ENCODE measurements at places on chromosomes 6 and 20.

- DNase-seq = no peak
Measured at GRCh38 chr20:55153001-55153645, 677.7 kb downstream of the DOK5 start.

GRCh38 chr6:84853901-84854300 lies 89.5 kb upstream of the TBX18 start:
- no peak for DNase-seq

DNA sequence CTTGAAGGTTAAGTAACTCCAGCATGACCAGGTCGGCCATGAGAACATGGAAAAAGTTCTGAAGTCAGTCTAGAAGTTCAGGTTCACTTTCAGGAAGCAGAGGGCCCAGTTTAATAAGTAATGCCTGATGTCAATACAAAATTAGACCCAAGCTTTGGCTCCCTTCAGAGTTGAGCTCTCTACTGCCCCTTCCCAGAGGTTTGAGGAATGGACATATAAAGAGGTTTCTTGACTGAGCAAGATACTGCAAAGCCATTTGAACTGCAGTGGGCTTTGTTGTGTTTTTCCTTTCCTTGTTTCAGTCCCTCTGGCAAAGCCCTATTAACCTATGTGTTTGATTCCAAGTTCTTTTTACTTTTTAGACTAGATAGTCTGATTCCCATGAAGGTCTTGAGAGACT lies 97.8 kb upstream of the PREP start:
- no peak for DNase-seq

DNA sequence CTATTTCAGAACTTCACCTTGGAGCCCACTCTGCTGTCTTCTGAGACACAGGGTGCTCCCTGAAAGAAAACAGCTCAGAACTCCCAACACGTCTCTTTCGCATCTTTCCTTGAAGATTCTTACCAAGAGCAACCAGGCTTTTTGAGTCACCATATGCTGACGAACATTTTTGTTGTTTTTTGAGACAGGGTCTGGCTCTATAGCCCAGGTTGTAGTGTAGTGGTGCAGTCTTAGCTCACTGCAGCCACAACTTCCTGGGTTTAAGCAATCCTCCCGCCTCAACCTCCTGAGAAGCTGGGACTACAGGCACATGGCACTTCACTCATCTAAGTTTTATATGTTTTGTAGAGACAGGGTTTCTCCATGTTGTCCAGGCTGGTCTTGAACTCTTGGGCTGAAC lies 68.5 kb downstream of the TRMT11 start:
- DNase-seq = no peak

- DNase-seq = no peak
Measured at GRCh38 chr6:32969685-32970412, 1.5 kb downstream of the BRD2 start.

GRCh38 chr6:20800653-20801052 lies 266.4 kb downstream of the CDKAL1 start:
- no peak for DNase-seq

GRCh38 chr20:38129248-38129865 lies 35.7 kb downstream of the TGM2 start:
- DNase-seq = no peak

- DNase-seq = no peak
Measured at GRCh38 chr6:148770408-148771211, 23.8 kb downstream of the UST start.

- no peak for DNase-seq
Measured at GRCh38 chr20:32894026-32894483, 35.3 kb downstream of the EFCAB8 start.

DNA sequence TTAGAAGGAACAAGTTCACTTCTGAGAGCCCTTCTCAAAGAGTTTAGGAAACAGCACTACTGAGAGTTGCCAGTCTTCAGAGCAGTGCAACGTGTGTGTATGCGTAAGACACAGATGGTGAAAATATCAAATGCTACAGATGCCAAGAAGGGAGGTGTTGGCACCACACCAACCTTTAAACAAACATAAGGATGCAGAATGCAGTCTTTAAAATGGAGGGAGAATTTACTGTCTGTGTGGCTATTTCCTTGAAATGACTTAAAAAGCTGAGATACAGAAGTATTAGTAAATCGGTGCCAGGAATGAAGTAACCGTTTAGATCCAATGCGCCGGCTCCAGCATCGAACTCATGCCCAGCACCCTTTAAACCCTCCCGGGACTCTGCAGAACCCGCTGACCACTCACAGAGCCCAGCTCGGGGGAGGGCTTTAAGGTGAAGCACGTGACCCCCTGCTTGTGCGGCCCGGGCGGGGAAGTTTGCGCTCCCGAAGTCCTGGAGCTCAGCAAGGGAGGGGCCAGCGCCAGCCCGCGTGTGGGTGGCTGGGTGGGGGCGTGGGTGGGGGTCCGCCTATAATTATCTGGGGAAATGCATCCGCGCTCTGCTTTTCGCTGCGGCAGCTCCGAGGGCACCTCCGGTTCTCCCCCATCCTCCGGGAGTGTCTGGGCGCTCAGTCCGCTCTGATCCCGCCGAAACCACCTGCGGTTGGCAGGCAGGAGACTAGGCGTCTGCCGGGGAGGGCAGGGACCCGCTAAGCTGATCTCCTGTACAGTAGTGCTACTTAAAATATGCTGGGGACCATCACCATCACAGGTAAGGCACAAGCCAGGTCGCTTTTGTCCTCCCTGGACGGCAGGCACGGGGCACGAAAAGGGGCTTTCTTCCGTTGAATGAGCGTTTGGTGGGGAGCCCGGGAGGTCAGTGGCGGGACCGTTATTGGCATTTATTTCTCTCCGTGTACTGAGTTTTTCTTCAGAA lies 66.0 kb downstream of the ZBTB2 start:
- no peak for DNase-seq

GRCh38 chr6:21751608-21752007 lies 158.1 kb downstream of the SOX4 start:
- no peak for DNase-seq

- no peak for DNase-seq
Measured at GRCh38 chr20:51586005-51586440, 43.5 kb upstream of the NFATC2 start.

DNA sequence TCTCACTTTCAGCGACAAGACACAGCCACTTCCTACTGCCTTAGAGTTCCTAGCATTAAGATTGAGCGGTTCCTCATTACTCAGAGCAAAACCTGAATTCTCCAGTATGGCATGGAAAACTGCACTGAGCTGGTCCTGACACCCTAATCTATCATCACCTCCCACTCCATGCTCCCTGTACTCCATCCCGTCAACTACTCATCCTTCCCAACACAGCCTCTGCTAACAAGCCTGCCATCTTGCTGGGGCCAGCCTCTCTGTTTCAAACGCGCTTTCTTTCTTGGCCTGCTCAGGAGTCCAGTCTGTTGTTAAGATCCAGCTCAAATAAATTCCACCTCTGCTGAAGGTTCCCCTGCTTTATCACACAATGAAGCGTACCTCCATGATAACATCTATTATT lies 12.0 kb downstream of the PRKN start:
- no peak for DNase-seq

DNA sequence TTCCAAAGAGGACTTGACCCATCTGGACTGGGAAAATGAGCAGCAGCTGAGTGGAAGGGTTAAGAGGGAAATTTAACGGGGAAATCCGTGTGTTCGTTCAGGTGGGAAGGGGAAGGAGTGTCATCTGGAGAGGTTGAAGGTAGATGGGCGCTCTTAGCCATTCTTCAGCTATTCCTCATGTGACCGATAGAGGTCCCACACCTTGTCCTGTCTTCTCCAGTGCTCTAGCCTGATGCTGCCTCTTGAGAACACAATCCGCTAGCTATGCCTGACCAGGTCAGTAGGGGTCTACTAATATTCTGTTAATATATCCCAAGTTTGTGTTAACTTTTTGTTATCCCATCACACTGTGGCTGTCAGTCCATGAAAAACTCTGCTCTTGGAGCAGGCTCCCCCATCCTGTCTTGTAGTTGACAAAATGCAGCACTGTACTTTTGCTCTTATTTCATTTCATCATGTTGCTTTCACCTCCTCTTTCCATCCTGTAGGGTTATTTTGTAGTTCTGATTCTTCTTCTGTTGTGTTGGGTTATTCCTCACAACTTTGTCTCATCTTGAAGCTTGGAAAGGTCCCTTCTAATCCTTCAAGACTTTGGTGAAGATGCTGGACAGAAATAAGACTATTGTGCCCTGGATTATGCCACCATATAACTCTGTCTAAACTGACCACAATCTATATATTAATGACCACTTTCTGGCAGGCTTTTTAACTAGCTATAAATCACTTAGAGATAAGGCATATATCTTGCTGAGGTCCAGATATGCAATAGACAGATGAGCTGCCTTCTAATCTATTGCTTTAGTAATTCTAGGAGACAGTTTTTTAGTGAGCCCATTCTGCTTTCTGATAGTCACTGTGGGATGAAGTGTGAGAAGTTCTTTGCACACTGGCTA lies 123.4 kb upstream of the SUPT3H start:
- no peak for DNase-seq

GRCh38 chr6:100008857-100009256 lies 14.8 kb upstream of the MCHR2 start:
- no peak for DNase-seq

- DNase-seq = no peak
Measured at GRCh38 chr6:80872199-80872950, 765.9 kb downstream of the BCKDHB start.

- DNase-seq = peak; percentile 36
Measured at GRCh38 chr6:33028220-33028849, 18.9 kb upstream of the HLA-DOA start.

- no peak for DNase-seq
Measured at GRCh38 chr6:45154679-45155078, 173.5 kb upstream of the RUNX2 start.

DNA sequence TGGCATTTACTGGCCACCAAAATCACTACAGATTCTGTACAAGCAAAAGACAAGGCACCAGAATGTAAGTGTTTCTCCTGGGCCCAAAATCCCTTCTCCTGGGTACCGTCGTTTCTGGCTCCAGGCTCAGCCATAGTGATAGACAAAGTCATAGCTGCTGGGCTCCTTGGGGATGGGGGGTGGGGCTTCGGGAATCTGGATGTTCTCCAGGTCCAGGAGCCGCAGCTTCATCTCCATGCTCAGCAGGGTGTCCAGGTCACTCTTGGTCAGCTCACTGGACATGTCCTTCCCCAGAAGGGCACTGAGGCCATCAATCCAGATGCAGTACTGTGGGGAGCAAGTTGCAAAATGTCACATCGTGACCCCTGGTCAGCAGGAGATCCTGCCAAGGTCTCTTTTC lies 39.2 kb downstream of the ELMO2 start:
- no peak for DNase-seq

- DNase-seq = no peak
Measured at GRCh38 chr6:27023664-27024063, 223.8 kb upstream of the PRSS16 start.

GRCh38 chr20:19683188-19683587 lies 74.9 kb upstream of the RIN2 start:
- no peak for DNase-seq

DNA sequence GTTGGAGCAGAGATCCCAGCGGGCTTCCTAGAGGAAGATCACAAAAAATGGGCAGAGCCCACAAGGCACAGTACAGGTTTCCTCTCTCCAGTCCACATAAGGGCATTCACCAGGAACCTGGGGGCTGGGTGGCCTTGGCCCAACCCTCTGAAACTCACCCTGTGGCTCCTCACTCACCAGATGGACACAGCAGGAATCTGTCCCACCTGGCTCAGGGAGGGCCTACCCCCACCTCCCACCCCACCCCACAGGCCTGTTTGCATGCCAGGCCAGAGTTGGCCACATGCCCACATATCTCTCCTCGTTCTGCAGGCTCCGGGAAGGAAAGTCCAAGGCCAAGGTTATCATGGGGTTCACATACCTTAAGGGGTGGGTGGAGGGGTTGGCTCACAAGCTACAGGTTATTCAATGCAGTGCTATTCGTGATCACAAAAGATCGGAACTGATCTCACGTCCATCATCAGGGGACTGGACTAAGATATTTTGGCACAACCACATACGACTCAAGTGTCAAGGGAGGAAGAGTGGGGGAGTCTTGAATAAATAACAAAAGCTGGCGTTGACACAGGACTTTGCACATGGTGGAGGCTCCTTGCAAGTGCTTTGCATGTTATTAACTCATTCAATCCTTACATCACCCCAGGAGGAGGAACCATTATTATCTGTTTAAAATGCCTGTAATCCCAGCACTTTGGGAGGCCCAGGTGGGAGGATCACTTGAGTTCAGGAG lies 13.0 kb downstream of the RIPOR3 start:
- no peak for DNase-seq

DNA sequence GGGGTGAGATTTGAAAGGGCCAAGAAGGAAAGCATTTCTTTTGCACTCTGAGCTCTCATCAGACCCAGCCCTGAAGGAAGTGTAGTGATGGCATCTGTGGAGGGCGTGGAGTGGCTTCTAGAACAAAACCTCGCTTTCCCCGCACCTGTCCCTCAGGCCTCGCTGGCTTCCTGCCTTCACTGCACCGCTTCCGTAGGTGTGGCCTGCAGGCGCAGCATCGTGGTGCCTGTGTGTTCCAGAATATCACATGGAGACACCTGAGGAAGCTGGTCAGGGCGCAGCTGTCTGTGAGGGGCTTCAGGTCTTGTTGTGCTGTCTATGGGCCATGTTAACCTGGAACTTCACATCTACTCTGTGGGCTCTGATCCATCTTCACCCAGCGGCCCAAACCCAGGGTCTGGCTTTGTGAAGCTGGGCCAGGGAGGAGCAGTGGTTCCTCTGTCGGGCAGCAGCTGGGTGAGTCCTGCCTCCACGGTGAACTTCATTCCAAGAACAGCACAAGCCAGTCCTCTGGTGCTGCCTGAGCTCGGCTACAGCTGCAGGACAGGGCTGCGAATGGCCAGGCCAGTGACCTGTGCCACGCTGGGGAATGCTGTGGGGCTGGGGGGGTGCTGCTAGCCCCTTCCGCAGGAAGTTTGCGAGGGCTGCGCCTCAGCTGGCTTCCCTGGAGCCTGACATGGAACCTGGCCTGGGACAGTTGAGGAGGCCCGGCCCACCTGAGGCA lies 40.9 kb downstream of the DSTN start:
- DNase-seq = no peak

- DNase-seq = no peak
Measured at GRCh38 chr6:38479331-38479730, 160.4 kb downstream of the BTBD9 start.

- no peak for DNase-seq
Measured at GRCh38 chr20:50253101-50253500, 62.5 kb downstream of the CEBPB start.

GRCh38 chr6:16412982-16413381 lies 174.6 kb downstream of the GMPR start:
- no peak for DNase-seq

DNA sequence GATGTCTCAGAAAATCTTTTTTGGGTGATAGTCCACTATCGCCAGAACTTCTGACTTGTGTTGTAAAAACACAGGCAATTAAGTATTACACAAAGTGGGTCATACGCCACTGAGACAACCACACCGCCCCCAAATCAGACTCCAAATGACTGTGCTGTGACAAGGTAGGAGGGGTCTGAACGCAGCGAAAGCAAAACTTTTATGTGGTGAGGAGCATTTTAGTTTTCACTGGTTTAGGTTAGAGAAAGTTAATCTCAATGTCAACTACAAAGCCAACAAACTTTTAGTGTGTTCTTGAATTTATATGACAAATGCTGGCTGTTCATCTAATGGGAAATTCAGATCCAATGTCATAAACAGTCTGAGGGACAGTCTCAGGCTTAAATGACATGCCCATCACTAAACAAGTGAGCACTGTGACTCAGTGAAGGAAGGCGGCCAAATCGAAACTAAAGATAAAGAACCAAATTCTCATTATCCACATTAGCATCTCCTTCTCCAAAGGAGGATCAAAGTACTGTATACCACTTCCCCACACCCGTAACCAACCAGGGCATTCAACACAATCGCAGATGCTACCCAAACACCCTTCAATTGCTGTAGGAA lies 186.7 kb downstream of the GJA10 start:
- peak; percentile 15 for DNase-seq

GRCh38 chr20:1998193-1998520 lies 4.3 kb upstream of the PDYN start:
- no peak for DNase-seq

- no peak for DNase-seq
Measured at GRCh38 chr20:31681128-31681727, 41.4 kb downstream of the BCL2L1 start.
